ENCODE measurements at places on chromosomes 3 and 15.

- H3K27me3 ChIP-seq, result no peaks in the 10 kb centered on the region
- H3K27ac ChIP-seq, result peak overlapping the region; percentile 19
- H3K4me1 ChIP-seq, result peaks cover 53% of the 10 kb centered on the region
- peak overlapping the region; percentile 92 for H3K4me3 ChIP-seq
Measured at GRCh38 chr3:37173806-37174205, 576 bp downstream of the LRRFIP2 start.

- H3K4me1 ChIP-seq, result peaks cover 5% of the 10 kb centered on the region
- no peak overlapping the region for H3K27ac ChIP-seq
- H3K36me3 ChIP-seq, result no peaks in the 10 kb centered on the region
- H3K27me3 ChIP-seq, result peaks cover 7% of the 10 kb centered on the region
- DNase-seq, result no peak
- H3K4me3 ChIP-seq, result no peak overlapping the region
Measured at GRCh38 chr3:34155666-34156065, 357.2 kb downstream of the PDCD6IP start.

- peaks cover 3% of the 10 kb centered on the region for H3K4me1 ChIP-seq
- peaks cover 5% of the 10 kb centered on the region for H3K27me3 ChIP-seq
- H3K4me3 ChIP-seq, result no peak overlapping the region
- no peaks in the 10 kb centered on the region for H3K36me3 ChIP-seq
- H3K27ac ChIP-seq, result no peak overlapping the region
Measured at GRCh38 chr3:62774221-62774620, 101.0 kb downstream of the CADPS start.

- H3K27me3 ChIP-seq, result no peaks in the 10 kb centered on the region
- no peak overlapping the region for H3K27ac ChIP-seq
- peaks cover 5% of the 10 kb centered on the region for H3K4me1 ChIP-seq
- no peak for DNase-seq
- peaks cover 3% of the 10 kb centered on the region for H3K36me3 ChIP-seq
Measured at GRCh38 chr3:168801794-168802193, 706.1 kb upstream of the GOLIM4 start.

DNA sequence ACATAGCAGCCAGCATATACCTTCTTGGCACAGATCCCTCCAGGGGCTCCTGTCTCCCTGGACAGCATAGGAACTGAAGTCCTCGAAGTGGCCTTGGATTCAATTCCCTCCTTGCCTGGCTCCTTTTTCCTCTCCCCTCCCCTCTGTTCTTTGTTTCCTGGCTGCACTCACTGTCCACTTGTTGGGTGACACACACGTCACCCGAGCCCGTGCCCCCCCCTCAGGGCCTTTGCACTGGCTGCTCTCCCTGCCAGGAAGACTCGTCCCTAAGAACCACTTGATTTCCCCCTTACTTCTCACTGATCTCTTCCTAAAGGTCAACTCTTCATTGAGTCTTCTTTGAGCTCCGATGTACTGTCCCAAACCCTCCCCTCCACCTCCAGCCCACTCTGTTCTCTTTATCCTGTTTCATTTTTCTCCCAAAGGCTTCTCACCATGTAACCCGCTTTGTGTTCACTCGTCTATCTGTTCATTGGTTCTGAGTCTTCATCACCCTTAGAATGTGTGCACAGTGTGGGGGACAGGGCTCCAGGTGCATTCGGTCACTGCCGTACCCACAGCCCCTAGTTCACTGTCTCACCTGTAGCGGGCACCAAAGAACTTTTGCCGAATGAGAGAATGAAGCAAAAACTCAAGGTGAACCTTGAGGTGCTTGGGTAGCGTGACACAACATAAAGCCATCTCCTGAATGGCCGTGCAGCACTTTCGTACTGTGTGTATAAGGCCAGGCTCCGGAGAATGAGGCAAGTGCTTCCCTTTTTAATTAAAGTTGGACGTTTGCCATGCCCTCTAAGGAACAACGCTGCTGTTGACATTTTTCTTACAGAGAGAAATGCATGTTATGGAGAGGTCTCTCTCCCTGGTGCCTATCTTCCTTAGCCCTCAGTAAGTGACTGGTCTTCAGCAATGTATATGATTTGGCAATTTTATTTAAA is 74.0 kb downstream of the CHRNA7 start:
- H3K4me1 ChIP-seq, result no peaks in the 10 kb centered on the region
- no peak overlapping the region for H3K27ac ChIP-seq
- H3K36me3 ChIP-seq, result no peaks in the 10 kb centered on the region
- peaks cover 29% of the 10 kb centered on the region for H3K27me3 ChIP-seq
- H3K4me3 ChIP-seq, result no peak overlapping the region
- DNase-seq, result no peak

DNA sequence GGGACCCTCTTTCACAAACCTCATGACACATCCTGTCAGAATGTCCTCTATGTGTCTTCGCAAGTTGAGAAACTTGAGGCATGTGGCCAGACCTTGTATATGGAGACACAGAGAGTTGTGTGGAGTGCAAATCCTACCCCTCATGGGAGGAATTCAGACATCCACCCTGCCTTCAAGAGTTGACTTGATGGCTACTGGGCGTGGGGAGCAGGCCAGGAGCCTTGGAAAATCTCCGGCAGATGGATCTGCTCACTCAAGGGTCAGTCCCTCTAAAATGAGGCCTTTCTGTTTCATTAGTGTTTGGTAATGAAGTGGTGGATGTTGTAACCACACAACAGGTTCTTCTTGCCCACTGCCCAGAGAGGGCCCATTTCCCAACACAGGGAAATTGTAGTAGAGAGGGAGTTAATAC is 79.0 kb downstream of the ASB7 start:
- peaks cover 11% of the 10 kb centered on the region for H3K27me3 ChIP-seq
- H3K36me3 ChIP-seq, result no peaks in the 10 kb centered on the region
- H3K4me1 ChIP-seq, result no peaks in the 10 kb centered on the region
- no peak overlapping the region for H3K4me3 ChIP-seq
- H3K27ac ChIP-seq, result no peak overlapping the region
- no peak for DNase-seq

GRCh38 chr3:137084586-137084985 is 126.8 kb downstream of the IL20RB start:
- no peaks in the 10 kb centered on the region for H3K4me1 ChIP-seq
- no peaks in the 10 kb centered on the region for H3K36me3 ChIP-seq
- peaks cover 46% of the 10 kb centered on the region for H3K27me3 ChIP-seq
- DNase-seq, result no peak
- no peak overlapping the region for H3K27ac ChIP-seq
- no peak overlapping the region for H3K4me3 ChIP-seq

Data from mesothelial cell of epicardium (in vitro differentiated cells).